Pons (tissue), 1 donor: ENCODE measurements at places on chromosomes 3 and 15.
A peak's percentile ranks its signal among the peaks of the same experiment; 100 is the strongest.

GRCh38 chr3:197794115-197794514 is 3.1 kb downstream of the LRCH3 start:
- DNase-seq: no peak

DNA sequence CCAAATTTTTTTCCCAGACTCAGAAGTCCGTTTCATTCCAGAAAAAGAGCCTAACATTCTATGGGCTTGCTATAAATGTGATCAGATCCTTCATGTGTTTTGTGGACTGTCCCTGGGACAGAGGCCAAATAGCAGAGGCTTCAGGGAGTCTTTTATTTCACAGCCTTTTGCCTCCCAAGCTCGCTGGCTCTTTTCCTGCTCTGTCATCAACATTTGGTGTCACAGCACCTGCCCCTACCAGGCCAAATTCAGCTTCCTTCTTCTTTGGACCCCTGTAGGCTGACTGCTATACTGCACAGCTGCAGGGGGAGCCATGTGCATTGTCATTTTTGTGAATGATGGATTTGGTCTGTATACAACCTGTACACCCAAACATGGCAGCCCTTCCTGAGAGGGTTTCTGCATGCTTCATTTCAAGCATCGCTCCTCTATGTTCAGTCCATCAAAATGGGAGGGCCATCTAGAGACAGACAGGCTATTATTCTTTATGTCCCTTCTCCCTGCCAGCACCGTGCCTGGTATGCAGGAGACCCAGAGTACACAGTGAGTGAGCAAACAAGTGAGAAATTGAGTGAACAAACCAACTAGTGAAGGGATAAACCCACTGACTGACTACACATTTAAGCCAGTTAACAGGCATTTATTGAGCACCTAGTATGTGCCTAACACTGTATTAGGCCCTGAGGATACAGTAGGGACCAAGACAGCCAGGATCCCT is 17.9 kb upstream of the RPP14 start:
- peak; percentile 80 for DNase-seq

DNA sequence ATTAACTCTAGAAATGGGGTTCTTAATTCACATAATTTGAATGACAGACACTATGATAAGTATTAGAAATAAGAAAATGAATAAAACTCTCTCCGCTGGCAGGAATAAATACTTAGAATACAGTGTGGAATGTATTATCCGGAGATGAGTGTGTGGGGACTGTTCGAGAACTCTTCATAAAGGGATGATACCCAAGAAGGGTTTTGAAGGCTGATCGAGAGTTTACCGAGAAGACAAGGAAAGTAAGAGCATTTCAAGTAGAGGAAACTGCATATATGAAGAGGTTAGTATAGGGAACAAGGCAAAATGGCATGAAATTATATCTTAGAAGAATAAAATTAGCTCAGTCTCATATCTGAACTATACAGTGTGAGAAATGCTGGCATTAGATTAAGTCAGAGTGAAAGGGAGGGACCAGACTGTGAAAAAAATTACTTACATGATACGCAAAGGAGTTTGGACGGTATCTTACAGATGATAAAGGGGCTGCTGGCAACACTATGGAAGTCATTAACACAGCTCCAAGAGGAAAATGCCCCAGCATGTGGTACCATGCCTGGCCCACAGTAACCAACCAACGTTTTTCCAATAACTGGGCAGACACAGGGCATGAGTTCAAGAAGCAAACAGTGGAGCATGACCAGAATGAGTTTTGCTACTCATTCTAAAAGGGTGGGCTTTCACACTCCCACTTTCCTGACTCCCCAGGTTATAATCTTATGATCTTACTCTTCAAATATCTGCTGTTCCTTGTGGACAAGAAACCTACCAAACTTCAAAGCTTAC is 6.5 kb downstream of the DCBLD2 start:
- DNase-seq: no peak

- DNase-seq: peak; percentile 30
Observed at GRCh38 chr3:149881879-149882278, 68.9 kb downstream of the RNF13 start.

GRCh38 chr3:195172896-195173295 is 98.1 kb downstream of the XXYLT1 start:
- no peak for DNase-seq

DNA sequence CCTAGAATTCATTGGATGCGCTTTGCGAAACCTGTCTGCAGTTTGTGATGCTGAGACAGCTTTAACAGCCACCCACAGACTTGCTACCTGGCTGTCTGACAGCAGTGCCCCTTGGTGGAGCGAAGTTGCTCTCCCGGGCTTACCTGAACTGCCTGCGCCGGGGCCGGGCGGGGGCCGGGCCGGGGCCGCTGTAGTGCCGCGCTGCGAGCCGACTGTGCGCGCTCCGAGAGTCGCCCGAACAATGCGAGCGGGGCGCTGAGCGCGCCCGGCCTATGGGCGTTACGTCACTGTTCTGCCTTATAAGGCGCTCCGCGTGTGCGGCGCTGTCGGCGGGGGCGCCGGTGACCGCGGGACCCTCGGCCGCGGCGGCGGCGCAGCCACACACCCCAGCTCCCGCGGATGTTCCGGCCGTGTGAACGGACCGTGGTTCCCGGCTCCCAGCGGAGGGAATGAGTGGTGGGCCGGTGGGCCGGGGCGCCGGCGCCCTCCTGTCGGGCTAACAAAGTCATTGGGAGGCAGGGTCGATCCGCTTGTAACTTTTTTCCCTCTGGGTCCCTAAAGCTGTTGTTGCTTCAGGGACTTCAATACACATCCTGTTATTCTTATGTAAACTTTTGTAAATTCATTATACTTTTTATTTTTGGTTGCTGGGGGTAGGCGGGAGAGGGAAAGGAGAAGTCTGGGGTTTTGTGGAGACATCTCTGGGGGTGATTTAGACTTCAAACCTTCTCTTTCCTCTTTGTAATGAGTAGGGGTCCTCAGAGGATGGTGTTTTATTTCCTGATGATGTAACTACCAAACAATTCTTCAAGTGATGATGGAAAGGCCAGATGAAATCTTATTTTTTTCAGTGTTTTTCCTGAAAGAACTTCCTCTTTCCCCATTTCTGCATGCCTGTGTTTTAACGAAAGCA is 58.5 kb downstream of the CMSS1 start:
- DNase-seq: peak; percentile 71
